ENCODE measurements at places on chromosomes 1 and 21.
A peak's percentile ranks its signal among the peaks of the same experiment; 100 is the strongest.

GRCh38 chr1:226441629-226442028 lies 33.7 kb upstream of the PARP1 start:
- DNase-seq: no peak

GRCh38 chr1:59057211-59057694 lies 239.6 kb upstream of the FGGY start:
- DNase-seq: no peak

DNA sequence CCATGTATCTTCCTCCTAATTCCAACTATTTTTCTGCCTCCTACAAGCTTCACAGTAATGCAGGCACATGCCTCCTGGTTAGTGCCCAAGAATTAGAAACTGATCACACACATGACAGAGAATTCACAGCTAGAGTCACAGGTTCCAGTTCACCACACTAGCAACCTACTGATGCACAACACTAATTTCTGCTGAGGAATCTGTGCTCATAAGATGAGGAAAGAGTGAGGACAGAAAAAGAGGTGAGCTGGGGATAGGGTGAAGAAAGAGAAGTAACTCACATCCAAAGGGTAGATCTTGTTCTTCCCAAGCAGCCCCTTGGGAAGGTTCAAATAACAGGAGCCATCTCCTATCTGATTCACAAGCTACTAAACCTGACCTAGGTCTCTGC lies 61.3 kb downstream of the PUM1 start:
- DNase-seq: no peak

GRCh38 chr21:15743593-15743992 lies 13.8 kb downstream of the USP25 start:
- no peak for DNase-seq

- DNase-seq: no peak
Observed at GRCh38 chr1:112841825-112842224, 114.2 kb downstream of the SLC16A1 start.

DNA sequence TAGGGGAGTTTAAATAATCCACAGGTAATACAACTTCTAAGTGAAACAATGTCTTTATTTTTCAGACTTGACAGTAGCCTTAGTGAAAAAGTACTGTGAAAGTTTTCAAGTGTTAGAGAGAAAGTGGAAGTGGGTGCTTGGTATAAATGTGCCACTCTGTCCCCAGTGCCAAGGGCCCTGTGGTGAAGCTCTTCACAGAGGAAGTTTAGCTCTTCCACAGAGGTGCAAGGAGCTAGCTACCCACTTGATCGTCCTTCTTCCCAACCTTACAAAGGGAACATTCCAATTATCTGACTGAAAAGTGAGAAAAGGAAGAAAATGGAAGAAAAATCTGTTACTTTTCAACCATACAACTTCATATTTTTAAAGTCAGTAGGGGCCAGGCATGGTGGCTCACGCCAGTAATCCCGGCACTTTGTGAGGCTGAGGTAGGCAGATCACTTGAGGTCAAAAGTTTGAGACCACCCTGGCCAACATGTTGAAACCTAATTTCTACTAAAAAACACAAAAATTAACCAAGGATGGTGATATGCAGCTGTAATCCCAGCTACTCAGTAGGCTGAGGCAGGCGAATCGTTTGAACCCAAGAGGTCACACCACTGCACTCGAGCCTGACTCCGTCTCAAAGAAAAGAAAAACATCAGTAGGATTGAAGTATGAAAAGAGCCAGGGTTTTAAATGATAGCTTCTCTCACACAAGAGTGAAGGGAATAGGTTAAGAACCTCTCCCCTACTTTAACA lies 41.0 kb upstream of the PTPRC start:
- DNase-seq: no peak

GRCh38 chr1:60727552-60727951 lies 354.8 kb upstream of the NFIA start:
- no peak for DNase-seq

DNA sequence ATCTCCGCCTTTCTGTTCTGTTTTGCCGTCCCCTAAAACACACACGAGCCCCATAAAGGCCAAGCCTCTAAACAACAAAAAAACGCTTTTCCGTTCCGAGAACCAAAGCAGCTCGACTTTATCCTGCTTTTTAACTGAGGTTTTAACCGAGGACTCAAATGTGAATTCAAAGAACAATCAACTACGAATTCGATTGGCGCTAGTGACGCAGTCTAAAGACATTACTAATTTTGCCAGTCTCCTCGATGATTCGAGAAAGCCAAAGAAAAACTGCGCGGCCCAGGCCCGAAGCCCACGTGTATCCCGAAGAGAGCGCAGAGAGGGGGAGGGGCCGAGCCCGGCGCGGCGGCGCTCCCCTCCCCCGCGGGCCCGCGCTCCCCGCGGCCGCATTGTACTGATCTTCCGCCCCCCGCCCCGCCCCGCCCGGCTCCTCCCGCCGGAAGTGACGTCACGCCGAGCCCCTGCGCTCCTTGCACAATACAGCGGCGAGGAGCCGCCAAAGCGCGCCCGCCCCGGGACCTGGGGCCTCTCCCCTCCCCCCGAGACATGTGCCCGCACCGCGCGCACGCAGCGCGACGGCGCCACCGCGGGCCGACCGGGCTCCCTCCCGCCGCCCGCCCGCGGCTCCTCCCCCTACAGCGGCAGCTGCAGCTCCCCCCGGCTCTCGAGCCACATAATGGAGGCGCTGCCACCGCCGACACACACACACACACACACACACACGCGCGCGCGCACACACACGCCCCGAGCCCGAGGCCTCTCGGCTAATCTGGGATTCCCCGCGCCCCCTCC lies 1.4 kb downstream of the HNRNPU start:
- DNase-seq: peak; percentile 92

- no peak for DNase-seq
Observed at GRCh38 chr21:45829668-45830067, 151.9 kb upstream of the COL6A1 start.

DNA sequence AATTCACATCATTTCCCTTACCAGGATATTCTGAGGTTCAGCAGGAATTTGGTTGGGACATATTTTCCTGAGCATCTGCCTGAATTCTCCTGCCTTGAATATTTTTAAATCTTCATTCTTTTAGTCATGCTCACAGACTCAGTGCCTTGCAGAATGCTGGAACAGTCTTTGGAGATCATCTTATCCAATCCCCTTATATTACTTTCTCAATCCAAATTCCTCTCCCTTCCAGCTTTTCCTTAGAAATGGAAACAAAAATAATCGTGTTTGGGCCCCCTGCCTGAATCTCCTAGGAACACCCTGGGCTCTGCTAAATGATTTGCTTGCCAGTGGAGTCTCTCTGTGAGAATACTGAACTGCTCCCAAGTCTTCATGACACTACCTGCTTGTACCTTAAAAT lies 38.4 kb downstream of the LHX8 start:
- DNase-seq: no peak

DNA sequence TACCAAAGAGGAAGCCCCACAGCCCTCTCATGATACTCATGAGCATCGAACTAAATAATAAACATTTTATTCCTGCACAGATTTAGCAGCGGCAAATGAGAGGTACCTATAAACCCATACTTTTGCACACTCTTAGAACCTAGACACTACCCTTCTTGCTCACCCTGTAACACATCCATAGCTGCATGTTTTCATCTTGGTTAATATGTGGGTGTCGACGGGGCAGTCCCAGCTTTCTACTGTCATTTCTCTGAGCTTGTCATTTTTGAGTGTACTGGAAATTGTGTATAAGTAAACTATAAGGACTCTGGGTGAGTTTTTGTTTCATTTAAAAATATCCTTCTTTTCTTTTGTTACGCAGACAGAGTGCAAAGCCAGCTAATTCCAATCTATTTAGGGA lies 25.5 kb downstream of the OVGP1 start:
- no peak for DNase-seq

- DNase-seq: no peak
Observed at GRCh38 chr1:40703316-40703715, 11.8 kb downstream of the NFYC start.

GRCh38 chr21:29231756-29232529 lies 66.8 kb upstream of the BACH1 start:
- DNase-seq: no peak

DNA sequence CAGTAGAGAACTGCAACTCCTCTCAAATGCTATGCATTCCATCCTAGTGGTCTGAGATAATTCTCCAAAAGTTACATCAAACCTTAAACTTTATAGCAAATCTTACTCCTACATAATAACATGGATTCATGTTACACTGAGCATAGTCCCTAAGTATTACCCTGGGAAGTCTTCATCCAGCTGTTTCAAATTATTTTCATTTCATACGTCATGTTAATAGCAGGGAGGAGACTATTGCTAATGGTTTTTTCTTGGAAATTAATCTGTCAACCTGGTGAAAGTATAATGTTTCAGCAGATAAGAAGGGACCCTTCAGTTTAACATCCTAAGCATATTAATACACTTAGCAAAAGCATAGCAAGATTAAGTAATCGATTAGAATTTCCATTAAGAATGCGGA lies 318.1 kb downstream of the USP25 start:
- DNase-seq: no peak

DNA sequence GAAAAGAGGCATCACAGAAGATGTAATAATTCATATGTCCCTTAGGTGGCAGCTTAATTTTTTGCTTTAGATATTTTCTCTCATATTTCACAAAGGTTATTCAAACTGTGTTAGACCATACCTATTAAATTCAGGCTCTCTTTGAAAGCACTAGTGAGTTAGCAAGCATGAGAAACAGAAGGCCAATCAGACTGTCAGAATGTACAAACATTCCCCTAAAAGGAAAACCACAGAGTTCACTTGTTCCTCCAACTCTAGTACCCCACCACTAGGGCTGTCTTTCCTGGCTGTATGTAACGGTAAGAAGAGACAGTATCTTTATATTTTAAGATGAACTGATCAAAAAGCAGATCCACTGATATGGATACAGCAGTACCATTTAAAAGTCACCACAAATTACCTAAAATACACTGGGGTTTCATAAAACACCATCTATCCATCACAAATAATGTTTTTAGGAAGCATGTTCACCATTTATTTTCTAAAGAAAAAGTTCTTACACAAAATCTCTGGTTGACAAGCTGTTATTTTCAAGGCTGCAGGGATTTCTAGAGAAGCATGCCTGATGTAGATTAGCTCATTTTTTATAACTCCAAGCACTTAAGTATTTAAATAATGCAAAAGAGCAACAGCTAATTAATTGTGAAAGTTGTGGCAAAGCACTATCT lies 1.8 kb downstream of the ARPC5 start:
- no peak for DNase-seq

DNA sequence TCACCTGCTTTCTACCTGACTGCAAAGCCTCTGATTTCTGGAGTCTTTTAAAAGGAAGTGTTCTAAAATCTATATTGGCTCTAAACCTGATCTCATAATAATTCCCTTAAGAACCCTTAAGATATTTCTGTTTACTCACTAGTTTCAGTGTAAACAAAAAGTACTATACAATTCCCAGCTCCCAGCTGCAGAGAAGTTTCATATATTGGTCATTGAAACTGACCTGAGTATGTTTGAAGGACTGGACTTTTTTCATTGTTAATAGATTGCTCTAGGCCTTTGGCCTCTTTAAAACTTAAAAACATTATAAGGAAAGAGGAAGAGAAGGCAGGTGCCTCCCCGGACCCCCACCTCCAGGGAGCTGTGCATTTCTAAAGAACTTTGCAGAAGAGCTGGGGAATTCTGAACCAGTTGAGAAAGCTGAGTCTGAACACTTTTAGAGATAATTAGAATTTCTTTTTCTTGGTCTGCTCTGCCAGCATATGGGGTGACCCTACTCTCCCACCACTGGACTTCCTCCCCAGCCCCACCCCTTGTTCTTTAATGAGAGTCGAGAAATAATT lies 23.7 kb downstream of the CLIC6 start:
- no peak for DNase-seq

GRCh38 chr1:199995096-199995685 lies 32.3 kb upstream of the NR5A2 start:
- DNase-seq: no peak

GRCh38 chr1:2911421-2912178 lies 109.7 kb upstream of the ACTRT2 start:
- no peak for DNase-seq

- no peak for DNase-seq
Observed at GRCh38 chr21:43921571-43921978, 56.6 kb downstream of the AGPAT3 start.
